Gastrocnemius medialis (tissue), 4 donors: ENCODE measurements at places on chromosomes 16 and 17.

GRCh38 chr17:14004927-14005620 lies 64.2 kb upstream of the COX10 start:
- no peak overlapping the region for H3K4me3 ChIP-seq
- no peak for DNase-seq
- no peaks in the 10 kb centered on the region for H3K27me3 ChIP-seq
- no peak overlapping the region for H3K27ac ChIP-seq

DNA sequence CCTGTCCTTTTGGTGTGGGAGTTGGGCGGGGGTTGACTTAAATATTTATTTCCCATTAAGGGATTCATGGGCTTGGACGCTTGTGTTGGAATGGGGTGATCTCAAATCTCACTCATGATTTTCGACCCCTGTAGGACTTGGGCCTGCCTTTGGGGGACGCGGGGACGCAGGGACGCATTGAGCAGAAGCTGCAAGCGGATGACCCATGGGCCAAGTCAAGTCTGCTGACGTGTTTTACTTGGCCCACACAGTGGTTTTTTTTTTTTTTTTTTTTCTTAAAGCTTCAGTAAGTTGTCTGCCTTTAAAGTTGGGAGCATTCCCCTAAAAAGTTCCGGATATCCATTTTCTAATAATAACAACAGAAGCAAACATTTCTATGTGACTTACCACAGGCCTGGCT lies 28.9 kb downstream of the CMIP start:
- H3K4me1 ChIP-seq: no peaks in the 10 kb centered on the region
- no peaks in the 10 kb centered on the region for H3K36me3 ChIP-seq
- DNase-seq: no peak
- no peak overlapping the region for H3K4me3 ChIP-seq

- no peaks in the 10 kb centered on the region for H3K36me3 ChIP-seq
- no peak for DNase-seq
- peaks cover 5% of the 10 kb centered on the region for H3K4me1 ChIP-seq
- H3K27me3 ChIP-seq: peaks cover 90% of the 10 kb centered on the region
- no peak overlapping the region for H3K27ac ChIP-seq
Observed at GRCh38 chr17:38562903-38563302, 42.8 kb downstream of the SRCIN1 start.

DNA sequence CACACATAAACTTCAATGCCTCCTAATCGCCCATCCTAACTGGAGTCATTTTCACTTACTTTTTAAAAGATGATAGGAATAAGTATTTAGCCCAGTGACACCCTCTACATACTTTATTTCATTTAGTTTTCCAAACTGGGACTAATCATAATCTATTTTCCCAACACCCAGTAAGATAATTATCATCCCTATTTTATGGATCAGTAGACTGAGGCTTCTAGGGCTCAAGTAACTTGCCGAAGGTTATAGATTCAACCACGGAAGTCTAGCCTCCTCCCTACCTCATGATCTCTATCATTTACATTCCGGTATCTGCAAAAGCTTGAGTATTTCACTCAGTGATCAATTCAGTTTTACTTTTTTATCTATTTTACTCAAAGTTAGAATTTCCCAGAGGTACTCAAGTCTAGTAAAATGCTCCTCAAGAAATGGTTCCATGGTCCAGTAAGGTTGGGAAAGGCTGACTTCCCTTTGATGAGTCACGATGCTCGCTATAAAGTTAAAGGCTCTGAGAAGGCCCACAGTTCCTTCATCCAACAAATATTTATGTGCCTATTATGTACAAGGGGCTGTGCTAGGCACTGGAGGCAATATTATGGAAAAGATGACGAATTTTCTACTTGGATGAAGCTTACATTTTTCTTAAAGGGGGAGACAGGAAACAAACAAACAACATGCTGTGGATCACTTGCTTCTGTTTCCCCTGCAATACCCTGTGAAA lies 75.1 kb downstream of the TOX3 start:
- H3K4me1 ChIP-seq: no peaks in the 10 kb centered on the region
- H3K27ac ChIP-seq: no peak overlapping the region
- H3K27me3 ChIP-seq: no peaks in the 10 kb centered on the region
- H3K4me3 ChIP-seq: no peak overlapping the region
- H3K36me3 ChIP-seq: no peaks in the 10 kb centered on the region
- no peak for DNase-seq

GRCh38 chr17:78959803-78960202 lies 19.9 kb downstream of the LGALS3BP start:
- no peaks in the 10 kb centered on the region for H3K4me1 ChIP-seq
- no peak for DNase-seq
- no peaks in the 10 kb centered on the region for H3K27me3 ChIP-seq

- no peaks in the 10 kb centered on the region for H3K27me3 ChIP-seq
- no peaks in the 10 kb centered on the region for H3K36me3 ChIP-seq
- DNase-seq: no peak
- no peak overlapping the region for H3K27ac ChIP-seq
- no peak overlapping the region for H3K4me3 ChIP-seq
Observed at GRCh38 chr17:27492470-27492869, 36.2 kb downstream of the KSR1 start.
